ENCODE measurements at places on chromosomes 16 and 17.

DNA sequence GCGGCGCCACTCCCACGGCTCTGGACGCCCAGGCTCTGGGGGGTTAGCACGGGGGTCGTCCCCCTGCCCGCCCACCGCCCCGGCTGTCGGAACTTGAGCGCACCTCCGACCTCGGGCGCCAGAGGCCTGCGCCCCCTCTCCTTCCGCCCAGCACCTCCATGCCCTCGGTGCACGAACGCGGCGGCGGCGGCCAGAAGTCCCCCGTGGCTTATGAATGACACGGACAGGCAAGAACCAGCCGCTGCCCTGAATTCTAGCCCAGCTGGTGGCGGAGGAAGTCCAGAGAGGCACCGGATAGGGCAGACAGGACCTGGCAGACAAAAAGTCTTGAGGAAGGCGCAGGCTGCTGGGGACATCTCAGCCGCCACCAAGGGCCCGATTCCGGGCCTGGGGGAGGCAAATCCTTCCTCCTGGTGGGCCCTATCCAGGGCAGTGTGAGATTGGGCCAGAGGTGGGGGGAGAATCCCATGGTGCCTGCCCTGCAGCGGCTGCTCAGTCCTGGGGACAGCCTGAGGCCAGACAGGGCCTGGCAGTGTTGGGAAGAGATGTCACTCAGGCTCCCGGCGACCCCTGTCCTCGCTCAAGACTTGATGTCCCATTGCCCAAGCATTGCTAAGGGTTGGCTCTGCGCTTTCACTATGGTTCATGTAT lies 897 bp upstream of the CYGB start:
- no peak for DNase-seq
- peaks cover 71% of the 10 kb centered on the region for H3K27me3 ChIP-seq
- no peak overlapping the region for H3K27ac ChIP-seq
- H3K36me3 ChIP-seq: no peaks in the 10 kb centered on the region
- peaks cover 18% of the 10 kb centered on the region for H3K4me1 ChIP-seq
- H3K4me3 ChIP-seq: peak overlapping the region; percentile 76

GRCh38 chr16:4860727-4861342 lies 13.6 kb downstream of the UBN1 start:
- peaks cover 37% of the 10 kb centered on the region for H3K36me3 ChIP-seq
- H3K27me3 ChIP-seq: no peaks in the 10 kb centered on the region
- no peaks in the 10 kb centered on the region for H3K4me1 ChIP-seq
- no peak for DNase-seq
- no peak overlapping the region for H3K4me3 ChIP-seq

- no peak overlapping the region for H3K27ac ChIP-seq
- no peaks in the 10 kb centered on the region for H3K36me3 ChIP-seq
Measured at GRCh38 chr16:12965274-12965804, 63.9 kb downstream of the SHISA9 start.

GRCh38 chr17:17944743-17945142 lies 27.5 kb downstream of the TOM1L2 start:
- peaks cover 37% of the 10 kb centered on the region for H3K4me1 ChIP-seq
- H3K4me3 ChIP-seq: no peak overlapping the region
- H3K27me3 ChIP-seq: no peaks in the 10 kb centered on the region
- no peaks in the 10 kb centered on the region for H3K36me3 ChIP-seq
- DNase-seq: no peak

DNA sequence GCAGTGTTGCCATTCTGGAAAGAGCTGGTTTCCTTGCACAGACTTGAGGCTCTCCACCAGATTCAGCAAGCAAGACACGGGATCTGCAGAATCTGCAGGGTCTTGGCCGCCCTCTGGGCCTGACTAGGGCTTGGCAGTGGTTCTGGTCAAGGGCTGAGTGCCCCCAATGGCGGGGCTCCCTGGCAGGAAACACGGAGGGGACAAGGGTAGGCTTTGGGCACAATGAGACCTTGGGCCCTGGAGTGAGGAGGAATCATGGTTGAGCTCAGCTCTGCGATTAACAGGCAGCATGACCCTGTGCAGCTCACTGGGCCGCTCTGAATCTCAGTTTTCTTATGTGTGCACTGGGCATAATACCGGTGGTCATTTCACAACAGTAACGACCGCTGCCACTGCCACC lies 249.9 kb downstream of the GSG1L start:
- H3K36me3 ChIP-seq: no peaks in the 10 kb centered on the region
- H3K4me3 ChIP-seq: no peak overlapping the region
- H3K27ac ChIP-seq: no peak overlapping the region

- no peaks in the 10 kb centered on the region for H3K4me1 ChIP-seq
- no peaks in the 10 kb centered on the region for H3K27me3 ChIP-seq
- DNase-seq: no peak
- H3K4me3 ChIP-seq: no peak overlapping the region
Measured at GRCh38 chr16:49121636-49122035, 160.0 kb downstream of the CBLN1 start.

GRCh38 chr17:42065201-42065600 lies 14.8 kb upstream of the C17orf113 start:
- no peaks in the 10 kb centered on the region for H3K36me3 ChIP-seq
- no peak overlapping the region for H3K4me3 ChIP-seq
- H3K4me1 ChIP-seq: peaks cover 5% of the 10 kb centered on the region
- no peaks in the 10 kb centered on the region for H3K27me3 ChIP-seq
- DNase-seq: no peak

All from neuronal stem cell (in vitro differentiated cells).